HCEC 1CT (cell line): ENCODE measurements at places on chromosomes 5 and 9.

DNA sequence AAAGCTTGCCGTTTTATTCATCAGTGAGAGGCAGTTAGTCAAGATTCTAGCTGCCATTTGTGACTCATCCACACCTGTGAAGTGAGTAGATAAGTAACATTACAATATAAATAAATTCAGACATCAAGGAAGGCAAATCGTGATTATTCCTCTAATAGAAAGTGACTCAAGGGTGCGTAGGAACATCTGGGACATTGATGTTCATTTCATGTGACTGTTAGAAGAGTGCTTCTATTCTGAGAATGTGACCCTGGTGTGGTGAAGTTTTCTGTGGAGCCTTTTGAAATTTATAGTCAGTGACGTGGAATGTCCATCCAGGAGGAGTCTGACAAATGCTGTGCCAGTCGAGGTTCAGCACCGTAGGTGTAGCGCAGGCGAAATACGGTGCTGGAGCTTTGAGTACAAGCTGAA, 48.4 kb upstream of the FAM240B start:
- DNase-seq = no peak

DNA sequence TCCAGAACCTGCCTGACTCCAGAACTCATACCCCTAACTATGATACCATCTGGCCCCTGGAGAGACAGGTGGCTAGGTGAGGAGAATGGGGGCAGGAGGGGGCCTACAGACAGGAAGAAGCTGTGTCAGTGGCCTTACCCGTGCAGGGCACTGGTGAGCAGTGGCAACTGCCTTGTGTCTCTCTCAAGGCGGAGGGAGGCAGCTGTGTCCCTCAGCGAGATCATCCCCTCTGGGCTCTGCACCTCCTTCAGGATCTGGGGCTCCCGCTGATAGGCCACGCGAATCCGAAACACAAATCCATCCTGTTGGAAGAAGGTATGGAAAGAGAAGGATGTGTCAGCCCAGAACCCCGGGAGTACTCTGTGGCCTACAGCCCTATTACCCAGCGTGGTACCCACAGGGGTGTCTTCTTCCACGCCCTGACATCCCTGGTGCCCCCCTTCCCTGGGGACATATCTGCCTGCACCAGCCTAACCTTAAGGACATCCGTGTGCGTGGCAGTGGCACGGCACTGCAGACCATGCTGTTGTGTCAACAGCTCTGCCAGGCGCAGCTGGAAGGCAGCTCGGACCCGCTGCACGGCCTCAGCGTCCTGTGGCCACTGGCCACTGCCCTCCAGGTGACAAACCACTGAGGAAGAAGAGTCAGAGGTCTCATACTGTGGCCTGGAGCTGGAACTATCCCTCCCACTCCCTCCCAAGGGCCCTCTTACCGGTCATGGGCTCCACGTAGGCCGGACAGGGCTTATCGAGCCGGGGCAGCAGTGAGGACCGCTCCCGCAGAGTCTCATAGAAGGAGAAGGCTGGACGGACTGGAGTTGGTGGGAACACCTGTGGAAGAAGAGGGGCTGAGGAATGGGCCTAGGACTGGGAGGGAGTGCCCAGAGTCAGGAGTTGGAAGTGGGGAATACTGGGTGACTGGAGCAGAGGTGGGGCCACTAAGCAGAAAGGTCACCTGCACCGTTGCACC, 7.8 kb downstream of the NOL6 start:
- DNase-seq = no peak

DNA sequence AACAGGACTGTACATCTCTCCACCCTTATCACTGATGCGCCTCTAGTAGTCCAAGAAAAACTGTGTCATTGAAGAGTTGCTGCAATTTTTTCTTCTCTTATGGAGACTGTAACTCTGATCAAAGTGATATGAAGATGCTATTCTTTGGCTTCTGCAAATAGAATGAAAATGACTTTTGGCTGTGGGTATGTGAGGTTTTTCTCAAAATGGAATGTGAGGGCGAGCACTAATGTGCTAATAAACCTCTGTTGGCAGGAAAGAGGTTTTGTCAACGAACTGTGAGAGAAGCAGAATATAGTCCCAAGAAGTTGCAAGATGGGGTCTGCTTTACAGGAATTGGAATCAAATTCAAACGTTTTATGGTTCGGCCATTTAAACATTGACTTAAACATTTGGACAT, 252.0 kb upstream of the GAS1 start:
- DNase-seq = no peak

DNA sequence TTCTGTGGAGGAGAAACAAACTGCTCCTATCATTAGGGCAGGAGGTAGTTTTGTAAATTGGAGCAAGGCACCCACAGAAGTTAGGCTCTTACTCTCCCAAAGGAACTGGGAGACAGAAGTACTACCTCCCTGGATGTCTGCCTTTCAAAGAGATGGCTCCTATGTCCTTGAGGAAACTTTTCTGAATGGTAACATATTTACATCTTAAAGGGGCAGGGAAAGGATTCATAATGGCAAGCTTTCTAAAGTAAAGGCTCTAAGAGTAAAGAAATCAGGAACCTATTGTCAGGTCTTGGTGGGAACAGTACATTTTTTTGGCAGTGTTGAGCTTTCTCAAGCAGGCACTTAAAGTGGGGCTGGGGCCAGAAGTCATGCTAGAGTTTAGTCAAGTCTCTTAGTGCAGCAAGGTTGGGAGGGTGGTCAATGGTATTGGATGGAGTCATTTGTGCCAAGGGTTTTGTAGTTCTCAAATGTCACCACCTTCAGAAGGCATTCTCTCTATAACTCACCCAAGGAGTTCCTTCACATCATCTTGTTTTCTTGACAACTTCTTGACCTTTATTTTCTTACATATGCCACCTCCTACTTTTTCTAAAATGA, 26.3 kb upstream of the NDFIP1 start:
- no peak for DNase-seq

DNA sequence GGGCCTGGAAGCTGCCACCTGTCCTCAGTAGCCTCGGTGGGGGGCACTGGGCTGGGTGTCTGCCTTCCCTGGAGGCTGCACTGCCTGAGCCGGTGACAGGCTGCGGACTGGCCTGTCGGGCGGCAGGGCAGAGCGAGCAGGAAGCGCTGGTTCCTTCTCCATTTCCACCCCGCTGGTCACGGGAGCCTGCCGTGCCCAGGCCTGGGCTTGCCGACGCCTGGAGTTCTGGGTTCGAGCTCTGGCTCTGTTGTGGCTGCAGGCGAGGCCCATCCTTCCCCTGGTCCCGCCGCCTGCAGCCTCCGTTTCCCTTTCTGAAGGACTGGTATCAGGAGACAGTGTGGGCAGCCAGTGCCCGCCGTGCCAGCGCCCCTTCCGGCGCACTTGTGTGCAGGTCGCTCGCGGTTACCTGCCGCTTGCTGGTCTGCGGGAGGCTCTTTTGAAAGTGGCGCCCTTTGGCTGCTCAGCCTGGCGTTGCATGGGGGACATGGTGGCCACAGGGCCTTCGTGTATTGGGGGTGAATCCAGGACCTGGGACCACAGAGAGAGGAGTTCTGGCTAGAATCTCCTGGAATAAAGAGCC, 34.0 kb downstream of the RXRA start:
- DNase-seq = no peak

DNA sequence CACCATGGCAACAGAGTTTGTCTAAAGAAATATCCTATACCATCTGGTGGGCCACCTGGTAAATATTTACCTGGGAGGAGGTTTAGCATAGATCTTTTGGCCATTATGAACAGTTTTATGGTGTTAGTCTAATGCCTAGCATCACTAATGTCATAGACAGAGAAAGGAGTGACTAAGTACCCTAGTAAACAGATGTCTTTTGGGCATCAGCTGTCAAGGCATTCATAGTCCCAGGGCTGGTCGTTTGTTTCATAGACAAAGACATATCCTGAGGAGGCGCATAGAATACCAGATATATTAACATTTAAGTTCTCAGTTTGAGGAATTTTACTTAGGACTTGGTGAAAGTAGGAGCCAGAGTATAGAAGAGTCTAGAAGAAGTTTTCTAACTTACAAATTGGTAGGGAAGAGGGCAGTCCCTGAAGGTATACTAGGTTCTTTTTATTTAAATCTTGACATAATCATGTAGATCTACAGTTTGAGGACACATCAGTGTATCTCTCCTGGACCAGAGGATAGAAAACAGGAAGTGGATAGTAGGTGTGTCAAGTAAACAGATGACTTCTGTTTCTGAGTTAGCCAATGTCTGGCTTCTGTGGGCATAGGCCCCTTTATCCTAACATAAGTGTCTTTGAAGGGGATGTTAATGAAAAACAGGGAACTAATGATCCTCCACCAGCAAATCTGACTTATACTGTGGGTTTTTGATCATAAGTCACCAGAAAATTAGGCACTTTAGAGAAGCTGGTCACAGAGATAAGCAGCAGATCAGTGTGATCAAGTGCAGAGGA, 105.0 kb upstream of the PRSS3 start:
- DNase-seq = no peak

DNA sequence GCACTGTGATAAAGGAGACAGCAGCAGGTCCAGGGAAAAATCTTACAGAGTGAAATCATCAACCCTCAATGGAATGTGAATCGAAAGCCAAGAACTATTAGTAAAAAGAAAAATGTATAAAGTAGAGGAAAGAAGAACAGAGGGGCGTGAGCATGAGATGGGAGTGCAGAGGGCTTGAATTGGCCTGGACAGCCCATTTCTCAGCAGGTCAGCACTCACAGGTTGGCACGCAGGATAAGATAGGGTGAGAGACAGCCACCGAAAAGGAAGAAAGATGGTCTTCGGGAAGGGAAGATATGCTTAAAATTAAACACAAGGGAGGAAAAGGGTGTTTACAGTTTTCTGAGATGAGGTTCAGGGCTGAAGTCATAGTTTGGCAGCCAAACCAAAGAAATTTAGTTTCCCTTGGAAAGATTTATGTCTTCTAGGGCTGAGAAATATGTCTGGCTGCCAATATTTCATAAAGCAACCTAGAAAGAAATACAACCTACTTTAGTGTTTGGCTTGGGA, 524.7 kb downstream of the SPATA31D1 start:
- DNase-seq = no peak
